Pons (tissue), 1 donor: ENCODE measurements at places on chromosomes 7 and 10.

DNA sequence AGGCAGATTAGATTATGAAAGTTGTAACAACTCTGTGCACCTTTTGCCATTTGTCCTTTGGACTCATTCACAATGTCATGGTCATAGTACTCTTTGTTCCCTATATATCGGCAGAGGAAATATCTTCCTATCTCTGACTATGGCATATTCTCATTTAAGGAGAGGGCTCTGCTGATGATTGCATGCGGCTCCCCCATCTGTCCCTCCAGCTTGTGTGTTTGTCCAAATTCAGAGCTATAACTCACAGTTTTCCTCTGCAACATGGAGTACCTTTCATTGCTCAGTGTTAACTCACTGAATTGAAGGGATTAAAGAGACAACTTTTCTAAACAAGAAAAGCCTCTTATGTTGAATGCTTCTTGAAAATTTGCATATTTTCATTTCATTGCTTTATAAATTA, 145.5 kb downstream of the OTUD1 start:
- DNase-seq = peak; percentile 10

GRCh38 chr7:151035026-151035717, 6.9 kb downstream of the ABCB8 start:
- DNase-seq = no peak

DNA sequence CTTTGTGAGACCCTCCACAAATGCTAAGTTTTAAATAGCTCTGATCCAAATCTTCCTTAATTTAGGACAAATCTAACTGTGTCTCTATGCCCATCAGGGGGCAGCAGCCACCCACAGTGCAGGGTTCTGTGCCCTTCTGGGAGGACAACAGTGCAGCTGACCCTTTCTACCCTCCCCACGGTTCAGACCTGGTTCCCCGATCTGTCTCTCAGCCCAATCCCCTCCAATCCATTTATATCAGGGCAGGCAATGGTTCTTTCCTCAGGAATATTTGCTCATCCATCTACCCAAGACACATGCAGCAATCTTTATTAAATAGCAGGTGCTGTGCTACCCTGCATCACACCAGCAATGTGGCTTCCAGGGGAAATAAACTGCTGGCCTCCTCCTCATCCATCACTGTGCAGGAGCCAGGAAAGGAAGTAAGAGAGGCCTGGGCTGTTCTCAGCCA, 4.0 kb upstream of the RBM28 start:
- DNase-seq = peak; percentile 66

DNA sequence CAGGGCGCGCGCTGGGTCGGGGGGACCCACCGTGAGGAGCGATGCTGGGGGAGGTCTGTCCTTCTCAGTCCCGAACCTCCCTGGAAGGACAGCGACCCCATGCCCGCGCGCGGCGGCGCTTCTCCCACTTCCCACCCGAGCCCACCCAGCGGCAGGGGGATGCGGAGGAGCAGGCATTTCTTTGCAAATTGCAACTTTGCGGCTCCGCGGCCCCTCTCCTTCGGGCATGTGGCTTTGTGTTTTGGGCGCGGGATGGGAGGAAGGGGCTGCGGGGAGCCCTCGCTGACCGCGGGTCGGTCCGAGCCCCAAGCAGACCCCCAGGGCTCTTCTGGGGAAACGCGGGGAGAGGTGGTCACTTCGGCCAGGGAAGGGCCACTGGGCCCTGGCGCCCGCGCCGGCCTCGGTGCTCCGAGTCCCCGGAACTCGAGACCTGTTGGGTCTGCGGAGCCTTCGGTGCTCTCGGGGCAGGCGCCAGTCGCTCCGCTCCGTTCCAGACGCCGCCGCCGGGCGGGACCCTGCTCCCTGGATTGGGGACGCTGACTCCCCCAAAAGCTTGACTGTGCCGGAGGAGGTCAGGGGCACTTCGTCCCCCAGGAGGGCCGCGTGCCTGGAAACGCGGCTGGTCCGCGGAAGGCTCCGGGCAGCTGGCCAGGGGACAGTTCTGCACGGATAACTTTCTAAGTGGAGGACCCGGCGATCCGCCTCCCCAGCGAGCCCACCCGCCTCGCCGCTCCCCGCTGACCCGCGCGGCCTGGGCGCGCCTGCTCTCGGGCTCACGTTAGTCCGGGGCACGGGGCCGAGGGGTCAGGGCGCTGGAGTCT, 164.2 kb upstream of the DPP6 start:
- no peak for DNase-seq

GRCh38 chr7:111788286-111789047, 226.2 kb upstream of the IMMP2L start:
- no peak for DNase-seq

- DNase-seq = no peak
Observed at GRCh38 chr10:6185039-6185716, 17.6 kb upstream of the PFKFB3 start.

- DNase-seq = no peak
Observed at GRCh38 chr7:84462259-84462658, 267.7 kb upstream of the SEMA3A start.

DNA sequence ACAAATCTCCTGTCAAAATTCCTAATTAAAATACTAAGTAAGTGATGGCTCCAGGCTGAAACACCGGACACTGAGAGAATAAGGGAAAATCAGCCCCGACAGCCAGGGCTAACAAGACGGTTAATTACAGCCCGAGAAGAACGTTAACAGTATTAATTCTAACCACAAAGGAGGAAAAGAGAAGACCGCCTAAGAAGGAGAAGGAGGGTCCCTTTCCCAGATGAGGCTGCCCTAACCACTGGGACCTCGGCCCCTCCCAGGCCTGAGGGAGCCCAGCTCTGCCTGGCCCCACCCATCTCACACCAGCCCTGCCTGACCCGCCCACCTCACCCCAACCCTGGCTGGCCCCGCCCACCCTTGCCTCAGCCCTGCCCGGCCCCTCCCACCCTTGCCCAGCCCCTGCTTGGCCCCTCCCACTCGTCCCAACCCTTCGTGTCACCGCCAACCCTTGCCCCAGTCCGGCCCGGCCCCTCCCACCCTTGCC, 51.3 kb downstream of the PWWP2B start:
- DNase-seq = no peak

DNA sequence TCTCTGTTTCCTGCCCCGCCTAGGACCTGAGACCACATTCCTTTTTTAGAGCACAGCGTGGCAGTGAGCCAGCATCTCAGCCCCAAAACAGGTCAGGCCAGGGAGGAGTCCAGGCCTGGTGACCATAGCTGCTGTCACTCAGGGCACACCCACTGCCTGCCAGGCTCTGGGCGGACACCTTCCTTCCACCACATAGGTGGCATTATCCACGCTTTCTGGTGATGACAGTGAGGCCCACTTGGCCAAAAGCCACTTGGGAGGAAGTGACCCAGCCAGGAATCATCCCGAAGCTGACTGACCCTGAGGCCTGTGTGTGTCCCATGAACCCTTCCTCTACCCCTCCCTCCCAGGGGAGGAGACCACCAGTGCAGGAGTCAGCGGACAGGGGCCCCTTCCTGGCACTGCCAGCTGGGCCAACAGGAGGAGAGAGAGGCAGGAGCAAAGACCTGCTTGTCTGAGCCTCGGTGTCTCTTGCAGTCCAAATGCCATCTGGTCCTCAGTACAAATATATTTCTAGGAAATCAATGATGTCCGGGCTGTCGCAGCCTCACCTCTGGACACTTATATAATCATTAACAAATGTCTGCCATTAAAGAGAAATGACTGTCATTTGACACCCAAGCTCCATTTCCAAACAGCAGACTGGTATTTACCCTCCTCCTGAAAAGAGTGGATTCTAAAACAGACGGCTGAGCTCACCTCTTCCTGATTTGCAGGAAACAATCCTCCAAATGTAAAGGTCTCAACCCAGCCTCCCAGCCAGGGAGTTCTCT, 63.0 kb downstream of the ABRAXAS2 start:
- DNase-seq = no peak

DNA sequence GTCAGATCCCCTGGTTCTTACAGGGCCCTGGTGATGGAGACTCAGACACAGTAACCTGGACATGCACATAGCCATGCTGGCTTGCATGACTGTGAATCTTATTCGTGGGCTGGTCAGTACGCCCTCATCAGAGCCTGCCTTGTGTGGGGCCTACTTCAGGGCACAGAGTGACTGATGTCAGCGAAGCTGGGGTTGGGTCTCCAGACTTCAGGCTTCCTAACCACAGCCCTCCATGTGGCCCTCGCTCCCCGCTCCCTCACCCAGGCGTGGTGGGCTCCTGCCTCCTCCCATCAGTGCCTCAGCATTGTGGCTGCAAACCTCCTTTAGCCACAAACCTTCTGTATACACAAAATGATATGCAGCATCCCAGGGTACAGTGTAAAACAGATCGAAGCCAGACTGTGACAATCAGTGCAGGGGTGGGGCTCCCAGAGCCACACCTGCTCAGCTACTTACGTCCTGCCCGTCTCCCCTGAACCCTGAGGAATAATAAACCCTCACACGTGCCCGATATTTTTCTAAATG, 7.1 kb upstream of the C10orf105 start:
- DNase-seq = no peak

DNA sequence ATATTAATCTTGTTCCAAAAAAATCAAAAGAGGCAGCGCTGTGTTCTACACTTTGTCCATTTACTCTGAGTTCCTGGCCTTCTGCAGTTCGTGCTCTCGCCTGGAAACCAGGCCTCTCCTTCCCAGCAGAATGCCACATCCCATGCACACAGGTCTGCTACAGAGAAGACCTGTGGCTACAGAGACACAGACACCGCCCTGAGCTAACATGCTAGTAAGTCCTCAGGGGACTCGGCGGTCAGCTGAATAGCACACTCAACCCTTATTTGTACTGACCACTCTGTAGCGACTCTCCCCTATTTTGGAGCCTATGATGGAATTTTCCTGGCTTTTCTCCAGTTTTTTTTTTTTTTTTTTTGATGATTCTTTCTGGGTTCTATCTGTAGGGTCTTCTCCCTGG, 12.8 kb downstream of the CREB3L2 start:
- no peak for DNase-seq

GRCh38 chr7:22853674-22854157, 31.1 kb upstream of the TOMM7 start:
- DNase-seq = peak; percentile 15

- no peak for DNase-seq
Observed at GRCh38 chr10:133159950-133160825, at the start of gene KNDC1. TSS of gene KNDC1 (plus strand) at chr10:133160219. CDS start at chr10:133160468, 249 bp downstream.

- no peak for DNase-seq
Observed at GRCh38 chr7:153245809-153246208, 486.3 kb downstream of the ACTR3B start.
